Activated CD4-positive, alpha-beta T cell treated with anti-CD3 and anti-CD28 coated beads, Interleukin-2, amount 50 U/mL, for 48 hours (primary cell): ENCODE measurements at places on chromosomes 4 and X.

DNA sequence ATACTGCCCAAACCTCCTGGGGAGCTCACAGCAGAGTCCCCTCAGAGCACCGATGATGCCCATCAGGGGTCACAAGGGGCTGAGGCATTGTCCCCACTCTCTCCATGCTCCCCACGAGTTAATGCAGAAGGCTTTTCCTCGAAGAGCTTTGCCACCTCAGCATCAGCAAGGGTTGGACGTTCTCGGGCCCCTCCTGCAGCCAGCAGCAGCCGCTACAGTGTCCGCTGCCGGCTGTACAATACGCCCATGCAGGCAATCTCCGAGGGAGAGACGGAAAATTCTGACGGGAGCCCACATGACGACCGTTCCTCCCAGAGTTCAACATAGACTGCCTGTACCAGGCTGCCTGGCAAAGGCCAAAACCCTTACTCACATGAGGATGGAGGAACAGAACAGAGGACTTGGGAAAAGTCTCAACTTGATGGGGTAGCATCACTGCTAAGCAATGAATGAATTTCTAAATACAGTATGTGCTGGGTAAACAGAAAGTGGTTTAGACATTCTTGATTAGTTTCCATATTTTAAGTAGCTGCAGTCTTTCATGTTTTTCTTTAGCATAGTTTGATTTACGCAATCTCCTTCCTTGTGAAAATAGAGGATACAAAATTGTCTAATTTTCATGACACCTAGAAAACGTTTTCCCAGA is 5.0 kb upstream of the SCML1 start:
- no peak for DNase-seq

DNA sequence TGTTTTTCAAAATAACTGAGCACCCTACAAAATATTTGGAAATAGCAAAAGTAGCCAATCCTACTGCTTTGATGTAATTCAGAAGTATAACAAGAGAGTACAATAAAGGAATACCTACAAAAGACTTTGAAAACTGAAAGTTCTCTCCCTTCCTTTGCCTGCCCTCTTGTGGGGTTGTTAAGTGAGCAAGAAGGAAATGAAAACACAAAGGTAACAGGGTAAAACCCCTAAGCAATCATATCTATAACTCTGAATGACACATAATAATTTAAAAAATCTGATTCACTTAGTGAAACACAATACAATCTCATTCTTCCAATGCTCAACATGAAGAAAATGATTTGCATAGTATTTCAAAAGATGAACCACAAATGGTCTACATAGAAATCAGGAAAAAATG is 98.2 kb downstream of the FRYL start:
- DNase-seq, result no peak

- no peak for DNase-seq
Observed at GRCh38 chr4:123747016-123747415, 350.4 kb downstream of the SPRY1 start.

DNA sequence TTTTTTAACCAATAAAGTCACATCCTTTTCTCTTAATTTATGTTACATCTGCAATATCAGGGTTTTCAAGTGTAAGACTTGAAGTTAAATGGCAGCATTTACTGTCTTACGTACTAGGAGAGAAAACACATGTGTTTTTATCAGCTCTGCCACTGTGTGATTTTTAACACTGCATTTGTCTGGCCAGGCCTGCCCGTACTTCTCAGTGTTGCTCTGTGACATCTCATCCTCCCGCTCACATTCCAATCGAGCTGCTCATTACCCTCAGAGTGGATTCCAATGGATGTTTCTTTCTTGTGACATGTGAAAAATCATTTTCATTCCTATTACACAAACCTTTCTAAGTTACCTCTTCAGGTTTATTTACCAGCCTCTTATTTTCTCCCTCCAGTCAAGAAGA is 420.3 kb downstream of the FAT4 start:
- no peak for DNase-seq

DNA sequence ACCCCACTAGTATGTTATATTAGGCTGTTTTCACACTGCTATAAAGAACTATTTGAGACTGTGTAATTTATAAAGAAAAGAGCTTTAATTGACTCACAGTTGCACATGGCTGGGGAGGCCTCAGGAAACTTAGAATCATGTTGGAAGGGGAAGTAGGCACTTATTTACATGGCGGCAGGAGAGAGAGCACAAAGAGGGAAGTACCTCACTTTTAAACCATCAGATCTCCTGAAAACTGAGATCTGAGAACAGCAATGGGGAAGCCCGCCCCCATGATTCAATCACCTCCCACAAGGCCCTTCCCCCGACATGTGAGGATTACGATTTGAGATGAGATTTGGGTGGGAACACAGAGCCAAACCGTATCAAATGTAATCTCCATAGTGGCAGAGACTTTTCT is 45.4 kb upstream of the XK start:
- no peak for DNase-seq

- peak; percentile 47 for DNase-seq
Observed at GRCh38 chrX:72245461-72246089, 6.7 kb upstream of the ERCC6L start.

- DNase-seq, result no peak
Observed at GRCh38 chrX:151902813-151903591, 9.7 kb upstream of the MAGEA4 start.

DNA sequence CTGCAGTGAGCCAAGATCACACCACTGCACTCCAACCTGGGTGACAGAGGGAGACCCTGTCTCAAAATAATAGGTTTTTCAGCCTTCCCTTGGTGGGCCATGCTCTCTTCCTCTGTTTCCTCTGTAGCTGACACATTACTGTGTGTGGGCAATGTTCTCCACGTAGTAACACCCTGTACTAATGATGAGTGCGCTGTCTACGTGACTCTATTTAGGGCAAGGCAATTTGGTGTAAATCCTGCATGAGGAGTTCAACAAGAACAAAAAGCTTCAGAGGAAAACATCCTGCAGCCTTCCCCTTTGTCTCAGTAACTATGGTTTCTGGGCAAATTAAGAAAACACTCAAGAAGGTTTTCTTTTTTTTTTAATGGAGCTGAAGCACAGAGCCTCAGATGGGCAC is 24.4 kb upstream of the JAKMIP1 start:
- no peak for DNase-seq

DNA sequence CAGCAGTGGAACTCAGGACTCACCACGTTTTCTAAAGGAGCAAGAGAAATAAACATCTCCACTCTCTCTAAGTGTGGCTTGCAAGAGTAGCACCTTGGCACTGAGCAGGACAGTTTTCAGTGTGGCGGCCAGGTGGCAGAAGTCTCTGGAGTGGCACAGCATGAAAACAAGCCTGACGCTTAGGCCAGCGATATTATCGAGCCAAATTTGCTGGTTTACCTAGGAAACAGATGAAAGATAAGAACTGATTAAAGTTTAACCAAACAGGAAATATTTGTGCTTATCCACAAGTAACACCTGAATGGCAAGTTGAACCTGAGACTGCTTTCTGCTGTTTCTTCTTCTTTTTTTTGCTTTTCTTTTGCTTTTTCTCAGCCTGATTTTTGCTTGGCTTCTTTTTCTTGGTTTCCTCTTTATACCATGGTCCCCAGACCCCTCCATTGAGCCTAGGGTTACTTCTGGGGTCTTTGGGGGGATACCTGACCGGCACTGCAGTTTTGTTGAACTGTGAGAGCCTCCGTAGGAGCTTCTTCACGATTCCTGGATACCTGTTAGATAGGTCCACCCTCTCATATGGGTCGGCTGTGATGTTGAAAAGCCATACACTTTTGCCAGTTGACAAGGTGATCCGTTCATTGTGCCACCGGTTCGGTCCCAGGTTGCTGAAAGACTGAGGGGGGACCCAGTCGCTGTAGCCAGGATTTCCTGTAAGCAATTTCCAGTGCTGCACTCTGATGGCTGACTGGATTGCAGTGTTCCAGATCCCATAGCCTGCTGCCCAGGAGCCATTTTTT is 77.3 kb downstream of the ARSJ start:
- peak; percentile 55 for DNase-seq

- DNase-seq, result no peak
Observed at GRCh38 chrX:2374086-2374485, 126.7 kb downstream of the DHRSX start.

DNA sequence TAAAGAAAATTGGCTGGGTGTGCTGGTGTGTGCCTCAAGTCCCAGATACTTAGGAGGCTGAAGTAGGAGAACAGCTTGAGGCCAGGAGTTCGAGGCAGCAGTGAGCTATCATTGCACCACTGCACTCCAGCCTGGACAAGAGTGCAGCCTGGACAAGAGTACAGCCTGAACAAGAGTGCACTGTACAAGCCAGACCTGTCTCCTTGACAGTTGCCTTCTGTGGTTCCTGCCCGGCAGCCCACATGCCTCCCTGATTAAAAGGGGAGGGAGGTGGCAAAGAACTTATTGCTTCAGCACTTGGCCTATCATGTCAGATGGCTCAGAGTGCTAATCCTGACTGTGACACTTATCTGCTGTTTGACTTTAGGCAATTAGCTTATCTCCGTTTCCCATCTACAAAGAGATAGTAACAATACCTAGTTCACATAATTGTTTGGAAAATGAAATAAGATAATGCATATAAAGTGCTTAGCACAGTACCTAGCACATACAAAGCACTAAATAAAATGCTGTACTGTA is 249.1 kb downstream of the DCLK2 start:
- DNase-seq, result no peak

GRCh38 chr4:98848448-98848847 is 80.5 kb downstream of the EIF4E start:
- no peak for DNase-seq

GRCh38 chr4:147853706-147854105 is 121.8 kb downstream of the ARHGAP10 start:
- DNase-seq, result no peak

GRCh38 chr4:65391814-65392213 is 278.5 kb downstream of the EPHA5 start:
- no peak for DNase-seq

GRCh38 chrX:20743046-20743445 is 476.3 kb upstream of the RPS6KA3 start:
- no peak for DNase-seq
